Head of caudate nucleus (tissue), 42 donors: ENCODE measurements at places on chromosomes 4 and X.

GRCh38 chr4:88803600-88804096, 106.0 kb upstream of the NAP1L5 start:
- no peak for DNase-seq

- DNase-seq = no peak
Measured at GRCh38 chr4:123776267-123776666, 379.7 kb downstream of the SPRY1 start.

DNA sequence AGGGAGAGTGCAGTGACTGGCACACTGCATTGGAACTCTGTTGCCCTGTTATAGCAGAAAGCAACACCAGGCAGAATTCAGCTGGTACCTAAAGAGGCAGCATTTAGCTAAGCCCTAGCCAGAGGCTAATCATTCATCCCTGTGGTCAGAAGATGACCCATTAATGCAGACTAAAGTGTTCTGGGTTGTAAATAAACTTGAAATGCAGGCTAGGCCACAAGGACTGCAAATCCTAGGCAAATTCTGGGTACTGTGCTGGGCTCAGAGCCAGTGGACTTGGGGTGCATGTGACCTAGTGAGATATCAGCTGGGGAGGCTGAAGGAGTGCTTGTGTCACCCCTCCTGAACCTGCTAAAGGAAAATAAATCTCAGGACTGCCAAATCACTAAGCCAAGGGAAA, 91.2 kb downstream of the LPAR4 start:
- DNase-seq = no peak

DNA sequence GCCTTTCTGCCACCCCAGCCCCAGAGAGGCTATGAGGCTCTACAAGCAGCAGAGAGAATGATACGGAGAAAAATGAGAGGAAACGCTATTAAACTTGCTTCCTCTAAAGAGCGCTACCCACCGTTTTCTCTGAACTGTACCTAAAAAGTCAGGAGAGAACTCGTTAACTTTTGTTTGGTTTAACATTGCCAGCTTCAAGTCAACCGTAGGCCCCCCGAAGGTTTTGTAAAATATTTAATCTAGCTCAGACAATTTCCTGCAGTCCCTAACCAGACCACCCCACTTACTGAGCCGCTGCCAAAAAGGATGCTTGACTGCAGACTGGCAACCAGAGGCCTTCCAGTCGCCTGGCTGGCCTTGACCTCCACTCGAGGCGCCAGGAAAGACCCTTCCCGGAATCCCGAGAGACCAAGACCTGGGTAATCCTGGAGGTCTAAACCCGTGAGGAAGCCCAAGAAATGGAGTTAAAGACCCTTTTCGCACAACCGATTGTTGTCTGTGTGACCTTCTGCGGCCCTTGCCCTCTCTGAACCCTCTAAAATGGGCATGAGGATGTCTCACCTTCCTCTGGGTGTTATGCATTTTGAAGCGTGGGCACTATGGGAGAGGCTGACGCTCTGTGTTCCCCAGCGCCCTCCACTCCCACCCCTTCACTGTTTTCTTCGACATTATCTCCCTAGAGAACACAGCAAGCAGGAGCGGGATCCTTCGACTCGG, 86.3 kb downstream of the BCOR start:
- DNase-seq = no peak

GRCh38 chr4:147492761-147493160, 11.9 kb downstream of the EDNRA start:
- no peak for DNase-seq

DNA sequence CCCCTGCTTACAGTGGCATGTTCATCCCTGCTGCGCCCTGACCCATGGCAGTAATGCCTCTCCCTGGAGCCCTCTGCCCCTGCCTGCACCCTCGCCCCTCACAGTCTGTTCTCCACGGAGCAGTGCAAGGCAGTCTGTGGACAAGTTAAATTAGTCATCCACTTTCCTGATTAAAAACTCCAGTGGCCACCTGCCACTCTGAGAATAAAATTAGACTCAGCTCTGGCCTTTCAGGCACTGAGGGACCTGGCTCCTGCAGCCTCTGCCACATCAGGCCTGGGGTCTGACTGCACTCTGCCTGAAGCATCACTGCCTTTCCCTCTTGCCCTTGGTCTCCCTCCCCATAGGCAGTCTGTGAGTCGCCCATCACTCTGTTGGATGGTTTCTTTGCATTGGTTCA, 53.6 kb downstream of the GRK4 start:
- no peak for DNase-seq

- DNase-seq = no peak
Measured at GRCh38 chr4:103918214-103918613, 198.4 kb upstream of the TACR3 start.

GRCh38 chr4:94595880-94596483, 144.2 kb downstream of the PDLIM5 start:
- DNase-seq = no peak

DNA sequence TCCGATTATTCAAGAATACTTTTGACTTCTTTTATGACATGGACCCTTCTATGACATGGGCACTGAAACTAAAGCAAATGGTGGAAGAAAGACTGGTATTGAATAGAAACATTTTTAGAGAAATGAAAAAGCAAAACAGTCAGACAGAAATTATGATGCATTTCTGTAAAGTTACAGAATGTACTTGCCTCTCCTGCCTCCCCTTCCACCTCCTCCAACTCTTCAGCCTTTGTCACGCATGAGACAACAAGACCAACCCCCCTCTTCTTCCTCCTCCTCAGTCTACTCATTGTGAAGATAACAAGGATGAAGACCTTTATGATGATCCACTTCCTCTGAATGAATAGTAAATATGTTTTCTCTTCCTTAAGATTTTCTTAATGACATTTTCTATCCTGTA, 46.3 kb upstream of the HUWE1 start:
- DNase-seq = no peak

DNA sequence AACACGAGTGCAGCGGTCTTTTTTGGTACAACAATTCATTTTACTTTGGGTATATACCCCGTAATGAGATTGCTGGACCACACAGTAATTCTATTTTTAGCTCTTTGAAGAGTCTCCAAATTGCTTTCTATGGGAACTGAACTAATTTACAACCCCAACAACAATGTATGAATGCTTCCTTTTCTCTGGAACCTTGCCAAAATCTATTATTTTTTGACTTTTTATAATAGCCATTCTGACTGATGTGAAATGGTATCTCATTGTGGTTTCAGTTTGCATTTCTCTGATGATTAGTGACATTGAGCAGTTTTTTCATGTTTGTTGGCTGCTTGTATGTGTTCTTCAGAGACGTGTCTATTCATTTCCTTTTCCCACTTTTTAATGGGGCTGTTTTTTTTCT, 240.8 kb downstream of the STK32B start:
- DNase-seq = no peak

DNA sequence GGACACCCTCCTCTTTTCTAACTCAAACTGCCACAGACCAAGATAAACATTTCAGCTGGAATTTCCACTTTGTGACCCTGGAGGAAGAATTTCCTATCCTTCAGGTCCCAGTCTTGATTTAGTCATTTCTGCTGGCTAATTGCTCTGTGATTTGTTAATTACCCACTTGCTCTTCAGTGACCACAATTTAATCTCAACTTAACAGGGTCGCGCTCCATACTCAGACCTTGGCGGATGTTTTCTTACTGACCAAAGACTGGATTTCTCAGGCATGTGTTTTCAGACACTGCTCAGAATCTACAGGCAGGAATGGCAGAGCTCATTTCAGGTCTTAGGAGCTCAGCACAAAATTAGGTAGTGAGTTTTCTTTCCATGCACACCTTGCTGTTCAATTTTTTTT, 188.9 kb downstream of the ASMT start:
- DNase-seq = no peak

DNA sequence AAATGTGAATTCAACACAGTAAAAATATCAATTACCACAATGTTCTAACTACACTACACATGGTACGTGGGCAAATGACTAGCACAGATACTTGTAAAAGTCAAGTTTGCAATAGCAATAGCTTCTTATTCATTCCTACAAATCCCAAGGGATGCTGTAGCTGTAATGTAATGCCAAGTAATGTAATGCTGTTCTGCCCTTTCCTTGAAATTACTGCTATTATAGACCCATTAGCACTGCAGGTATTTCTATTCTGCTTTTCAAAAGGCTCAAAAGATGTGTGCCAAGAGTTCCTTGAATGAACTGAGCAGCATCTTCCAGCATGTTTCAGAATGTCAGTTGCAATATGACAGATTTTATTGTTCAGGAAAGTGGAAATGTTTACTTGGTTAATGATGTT, 129.9 kb upstream of the BANK1 start:
- DNase-seq = no peak

- DNase-seq = no peak
Measured at GRCh38 chr4:122083989-122084388, 68.1 kb upstream of the BLTP1 start.

DNA sequence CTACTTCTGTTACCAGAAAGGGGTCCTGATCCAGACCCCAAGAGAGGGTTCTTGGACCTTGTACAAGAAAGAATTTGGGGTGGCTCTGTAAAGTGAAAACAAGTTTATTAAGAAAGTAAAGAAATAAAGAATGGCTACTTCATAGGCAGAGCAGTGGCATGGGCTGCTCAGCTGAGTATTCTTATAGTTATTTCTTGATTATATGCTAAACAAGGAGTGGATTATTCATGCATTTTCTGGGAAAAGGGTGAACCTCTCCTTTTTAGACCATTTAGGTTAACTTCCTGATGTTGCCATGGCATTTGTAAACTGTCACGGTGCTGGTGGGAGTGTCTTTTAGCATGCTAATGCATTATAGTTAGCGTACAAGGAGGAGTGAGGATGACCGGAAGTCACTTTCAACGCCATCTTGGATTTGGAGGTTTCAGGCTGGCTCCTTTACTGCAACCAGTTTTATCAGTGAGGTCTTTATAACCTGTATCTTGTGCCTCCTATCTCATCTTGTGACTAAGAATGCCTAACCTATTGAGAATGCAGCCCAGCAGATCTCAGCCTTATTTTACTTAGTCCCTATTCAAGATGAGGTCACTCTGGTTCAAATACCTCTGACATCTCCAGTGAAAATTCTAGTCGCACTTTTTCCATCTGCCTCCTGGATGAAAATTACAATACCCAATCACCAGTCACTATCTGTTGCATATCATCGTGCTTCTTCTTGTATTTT, 15.5 kb upstream of the TDO2 start:
- no peak for DNase-seq

GRCh38 chr4:78250500-78250899, 193.4 kb downstream of the FRAS1 start:
- DNase-seq = no peak

GRCh38 chrX:13732246-13733067, 2.0 kb downstream of the TRAPPC2 start:
- DNase-seq = no peak

- DNase-seq = no peak
Measured at GRCh38 chrX:135536877-135537276, 16.4 kb downstream of the INTS6L start.

GRCh38 chr4:187256897-187257296, 533.2 kb upstream of the FAT1 start:
- DNase-seq = no peak

GRCh38 chrX:136146614-136147314, 569 bp upstream of the FHL1 start:
- peak; percentile 37 for DNase-seq

DNA sequence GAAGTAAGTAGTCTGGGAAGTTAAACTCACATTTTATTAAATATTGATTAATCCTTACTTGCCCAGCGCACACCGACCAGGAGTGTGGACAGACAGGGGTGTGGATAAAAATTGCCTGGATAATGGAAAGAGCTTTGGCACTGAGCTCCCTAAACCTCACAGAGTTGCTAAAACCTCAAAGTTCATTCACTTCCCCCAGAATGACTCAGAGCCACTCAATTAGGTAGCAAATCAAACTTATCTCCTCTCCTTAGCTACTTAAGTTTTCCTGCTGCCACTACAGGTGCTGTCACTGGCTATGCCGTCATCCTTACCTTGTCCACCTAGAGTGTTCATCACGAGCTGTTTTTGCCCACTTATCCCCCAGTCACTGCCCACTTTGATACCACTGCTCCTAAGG, 27.0 kb upstream of the MID1IP1 start:
- no peak for DNase-seq

GRCh38 chrX:7170898-7171297, 22.9 kb upstream of the PUDP start:
- DNase-seq = no peak

DNA sequence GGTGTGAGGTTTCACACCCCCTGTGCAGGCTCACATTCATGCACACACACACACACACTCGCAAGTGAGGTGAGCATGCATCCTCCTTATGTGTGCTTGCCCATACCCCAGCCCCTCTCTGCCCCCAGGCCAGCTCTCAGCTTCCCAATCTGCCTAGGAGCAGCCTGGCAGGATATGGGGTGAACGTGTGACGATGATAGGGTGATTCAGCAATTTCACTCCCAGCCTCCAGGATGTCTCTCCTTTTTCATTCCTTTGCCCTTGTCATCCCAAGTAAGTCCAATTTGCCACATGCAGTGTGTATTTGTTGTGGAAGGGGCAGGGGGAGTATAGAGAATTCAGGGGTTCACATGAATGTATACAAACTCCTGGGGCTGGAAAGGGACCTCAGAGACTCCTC, 7.2 kb downstream of the STARD8 start:
- DNase-seq = no peak

DNA sequence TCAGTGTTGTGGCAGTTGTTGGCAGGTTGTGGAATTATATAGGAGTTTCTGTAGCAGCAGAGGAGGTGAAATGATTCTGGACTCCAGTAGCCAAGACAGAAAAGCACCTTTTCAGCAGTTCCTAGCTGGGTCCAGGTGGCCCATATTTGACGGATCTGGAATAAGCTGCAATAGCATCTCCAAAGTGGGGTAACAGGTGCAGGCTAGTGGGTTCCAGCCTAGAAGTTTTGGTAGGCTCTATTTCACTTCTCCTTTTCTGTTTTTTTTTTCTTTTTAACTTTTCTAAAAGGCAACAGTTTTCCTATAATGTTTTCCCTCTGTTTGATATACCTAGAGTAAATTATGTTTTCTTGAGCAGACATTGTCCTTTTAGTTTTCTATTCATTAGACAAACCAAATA, 392.5 kb downstream of the C4orf33 start:
- DNase-seq = no peak

DNA sequence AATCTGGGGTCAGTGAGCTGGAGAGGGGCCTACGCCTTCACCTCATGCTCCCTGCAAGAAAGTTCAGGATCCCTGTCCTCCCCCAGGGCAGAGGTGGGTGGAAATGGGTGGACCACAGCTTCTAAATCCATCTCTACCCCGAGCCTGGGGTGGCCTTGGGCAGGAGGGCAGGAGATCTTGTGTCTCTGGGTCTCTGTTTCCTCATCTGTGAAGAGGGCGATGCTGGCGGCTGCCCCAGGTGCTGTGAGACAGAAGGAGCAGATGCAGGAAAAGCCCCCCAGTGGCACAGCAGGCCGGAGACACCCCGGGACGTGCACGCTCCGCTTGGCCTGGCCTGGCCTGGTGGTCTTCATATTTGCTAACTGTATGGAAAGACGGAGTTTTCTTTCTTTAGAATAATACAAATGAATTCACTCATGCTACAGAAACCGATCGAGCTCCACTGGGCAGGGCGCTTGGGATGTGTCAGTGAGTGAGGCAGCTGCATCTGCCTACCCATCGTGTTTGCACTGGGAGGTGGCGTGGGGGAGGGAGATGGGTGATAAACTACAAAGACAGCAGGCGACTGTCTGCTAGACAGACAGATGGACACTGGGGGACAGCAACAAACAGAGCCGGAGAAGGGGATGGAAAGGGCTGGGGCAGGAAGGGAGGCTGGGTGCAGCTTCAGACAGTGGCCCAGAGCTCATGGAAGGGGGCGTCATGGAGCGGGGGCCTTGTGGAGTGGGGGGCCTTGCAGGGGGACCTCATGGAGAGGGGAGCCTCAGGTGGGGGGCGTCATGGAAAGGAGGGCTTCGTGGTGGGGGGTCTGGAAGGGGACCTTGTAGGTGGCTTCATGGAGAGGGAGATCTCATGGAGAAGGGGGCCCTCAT, 136.2 kb downstream of the CPZ start:
- no peak for DNase-seq
